Hematopoietic multipotent progenitor cell treated with erythropoietin and hydrocortisone succinate and interleukin-3 and kit ligand, for 6 days (in vitro differentiated cells): ENCODE measurements at places on chromosomes 2 and 18.

- no peak for DNase-seq
These were observed 2.3 kb downstream of the FOSL2 start for GRCh38 chr2:28394997-28395333.

DNA sequence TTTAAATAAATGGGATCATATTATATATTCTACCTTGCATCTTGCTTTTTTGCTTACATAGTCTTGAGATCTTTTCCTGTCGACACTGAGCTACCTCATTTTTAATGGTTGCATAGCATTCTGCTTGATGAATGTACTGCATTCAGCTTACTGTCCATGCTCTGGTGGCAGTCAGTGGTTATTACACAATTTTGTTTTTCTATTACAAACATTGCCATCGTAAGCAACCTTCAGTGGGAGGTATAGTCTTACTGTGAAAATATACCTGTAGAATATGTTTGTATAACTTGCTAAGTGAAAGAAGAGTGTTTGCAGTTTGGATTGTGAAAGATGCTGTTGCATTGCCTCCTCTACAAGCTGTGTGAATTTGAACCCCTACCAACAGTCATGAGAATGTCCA lies 43.4 kb downstream of the UBXN4 start:
- peak; percentile 41 for DNase-seq

DNA sequence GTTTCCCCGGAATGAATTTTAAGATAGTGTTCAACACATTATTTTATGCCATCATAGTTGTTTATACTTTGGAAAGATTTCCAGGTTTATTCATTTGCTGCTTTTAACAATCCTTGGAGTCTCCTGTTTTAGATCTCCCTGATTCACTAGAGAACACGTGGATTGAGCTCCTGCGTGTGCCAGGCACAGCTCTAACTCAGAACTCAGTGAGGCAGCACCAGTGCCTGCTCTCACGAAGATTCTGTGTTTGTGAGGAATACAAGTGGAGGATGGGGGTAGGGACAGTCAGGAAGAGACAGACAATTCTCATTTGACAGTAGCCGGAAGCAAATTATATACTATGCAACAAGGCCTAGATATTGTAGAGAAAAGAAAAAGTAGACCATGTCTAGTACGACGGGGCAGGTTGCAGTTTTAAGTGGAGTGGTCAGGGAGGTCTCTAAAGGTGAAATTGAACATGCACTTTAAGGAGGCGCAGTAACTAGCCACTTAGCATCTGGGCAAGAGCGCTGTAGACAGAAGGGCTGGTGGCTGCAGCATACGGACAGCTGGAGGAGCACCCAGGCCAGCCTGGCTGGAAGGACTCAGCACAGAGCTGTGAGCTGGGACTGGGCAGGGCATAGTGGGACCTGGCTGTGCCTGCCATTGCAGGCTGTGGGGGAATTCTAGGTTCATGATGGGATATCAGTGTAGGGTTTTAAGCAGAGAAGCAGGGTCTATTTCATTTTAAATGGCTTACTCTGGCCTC lies 24.3 kb downstream of the RNF144A start:
- DNase-seq: no peak

GRCh38 chr2:207683879-207684627 lies 27.4 kb upstream of the CCNYL1 start:
- DNase-seq: no peak

- DNase-seq: peak; percentile 32
These were observed 31.7 kb downstream of the PCARE start for GRCh38 chr2:29042561-29043075.

DNA sequence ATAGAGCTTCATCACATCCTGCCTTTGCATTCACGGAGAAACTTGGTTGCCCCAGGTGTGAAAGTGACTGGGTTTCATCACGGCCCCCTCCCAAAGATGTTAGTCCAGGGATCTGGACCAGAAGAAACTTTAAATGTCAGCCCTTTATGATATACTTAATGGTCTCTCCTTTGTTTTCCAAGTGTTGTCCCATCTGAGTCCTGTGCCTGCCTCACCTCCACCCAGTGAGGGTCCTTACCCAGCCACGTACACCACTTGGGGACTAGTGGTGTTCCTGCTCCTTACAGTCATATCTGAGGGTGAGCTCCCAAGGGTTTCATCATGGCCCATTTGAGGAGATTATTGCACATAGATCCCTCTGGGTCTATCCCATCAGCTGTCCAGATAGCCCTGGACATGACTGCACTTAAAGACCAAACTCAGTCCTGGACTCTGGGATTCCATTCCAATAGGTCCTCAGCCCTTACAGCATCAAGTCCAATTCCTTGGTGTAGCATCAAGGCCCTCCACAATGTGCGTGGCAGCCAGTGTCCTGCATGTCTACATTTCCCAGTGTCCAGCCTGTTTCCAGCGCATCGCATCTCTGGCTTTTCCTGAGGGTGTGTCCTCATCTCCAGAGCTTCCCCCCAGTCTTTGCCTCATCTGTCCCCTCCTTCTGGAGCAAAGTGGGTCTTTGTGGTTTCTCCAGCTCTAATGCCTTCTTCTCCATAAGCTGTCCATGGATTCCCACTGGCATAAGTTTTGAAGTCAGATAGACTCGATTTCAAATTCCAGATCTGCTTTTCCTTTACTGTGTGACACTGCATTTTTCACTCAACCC lies 351.6 kb downstream of the MYCN start:
- DNase-seq: no peak

- DNase-seq: peak; percentile 2
These were observed 247.9 kb upstream of the SYT4 start for GRCh38 chr18:43525169-43525568.

DNA sequence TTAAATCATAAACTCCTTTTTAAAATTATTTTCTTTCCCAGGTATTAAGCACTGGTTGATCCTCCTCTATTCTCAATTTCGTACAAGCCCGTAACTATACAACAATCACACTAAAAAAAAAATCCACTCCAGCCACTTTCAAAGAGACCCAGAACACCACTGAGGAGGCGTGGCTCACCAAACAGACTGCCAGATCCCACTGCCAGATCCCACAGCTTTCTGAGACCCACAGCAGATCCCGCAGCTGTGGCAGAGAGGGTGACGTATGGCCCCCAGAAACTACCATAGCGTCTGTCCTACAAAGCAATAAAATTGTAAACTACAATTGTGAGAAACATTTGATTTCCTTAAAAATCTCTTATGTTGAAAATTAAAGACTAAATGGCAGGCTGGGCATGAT lies 230.7 kb upstream of the PXDN start:
- DNase-seq: no peak
